ENCODE measurements at places on chromosomes 1 and 21. TPM values are rescaled to one million over a fixed set of nuclear protein-coding genes. Genes with fewer than 3 reads are reported as not detected.

The COL24A1 gene
- polyA plus RNA-seq = 3.8 TPM

The LCE1B gene
- polyA plus RNA-seq = not detected

The CGN gene
- polyA plus RNA-seq = 0.58 TPM

The NT5C1A gene
- polyA plus RNA-seq = 12.8 TPM

The TMEM82 gene
- not detected for polyA plus RNA-seq

- no peak for DNase-seq
Observed at GRCh38 chr1:156480411-156481192, 20.0 kb downstream of the MEF2D start.

- DNase-seq = no peak
Observed at GRCh38 chr1:41564741-41565475, 80.4 kb upstream of the EDN2 start.

DNA sequence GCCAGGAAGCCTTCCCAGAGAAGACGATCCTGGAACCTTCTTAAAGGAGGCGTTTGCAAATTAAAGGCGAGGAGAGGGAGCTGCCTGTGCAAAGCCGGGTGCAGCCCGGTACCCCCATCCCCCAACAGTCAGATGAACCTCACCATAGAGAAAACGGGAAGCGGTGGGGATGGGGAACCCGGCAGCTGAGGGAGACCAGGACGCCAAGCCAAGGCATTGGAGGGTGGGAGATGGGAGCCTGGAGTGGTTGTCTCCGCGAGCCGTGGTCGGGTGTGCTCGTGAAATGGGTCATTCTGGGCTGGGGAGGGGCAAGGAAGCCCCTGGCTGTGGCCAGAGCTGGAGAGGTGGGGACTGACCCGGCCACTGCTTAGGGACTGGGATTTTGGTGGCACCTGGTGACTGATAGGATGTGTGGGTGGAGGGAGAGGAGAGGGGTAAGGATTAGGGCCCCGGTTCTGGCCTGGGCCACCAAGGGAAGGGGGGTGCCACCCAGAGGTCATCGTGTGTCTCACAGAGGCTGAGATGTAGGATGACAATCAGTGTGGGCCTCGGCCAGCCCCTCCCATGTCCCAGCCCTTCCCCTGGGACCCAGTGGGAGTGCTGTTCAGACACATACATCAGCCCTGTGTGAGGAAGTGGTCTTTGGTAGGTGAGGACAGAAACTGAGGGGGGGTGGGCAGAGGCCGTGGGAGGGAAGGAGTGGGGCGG lies 676 bp upstream of the PADI2 start:
- no peak for DNase-seq

DNA sequence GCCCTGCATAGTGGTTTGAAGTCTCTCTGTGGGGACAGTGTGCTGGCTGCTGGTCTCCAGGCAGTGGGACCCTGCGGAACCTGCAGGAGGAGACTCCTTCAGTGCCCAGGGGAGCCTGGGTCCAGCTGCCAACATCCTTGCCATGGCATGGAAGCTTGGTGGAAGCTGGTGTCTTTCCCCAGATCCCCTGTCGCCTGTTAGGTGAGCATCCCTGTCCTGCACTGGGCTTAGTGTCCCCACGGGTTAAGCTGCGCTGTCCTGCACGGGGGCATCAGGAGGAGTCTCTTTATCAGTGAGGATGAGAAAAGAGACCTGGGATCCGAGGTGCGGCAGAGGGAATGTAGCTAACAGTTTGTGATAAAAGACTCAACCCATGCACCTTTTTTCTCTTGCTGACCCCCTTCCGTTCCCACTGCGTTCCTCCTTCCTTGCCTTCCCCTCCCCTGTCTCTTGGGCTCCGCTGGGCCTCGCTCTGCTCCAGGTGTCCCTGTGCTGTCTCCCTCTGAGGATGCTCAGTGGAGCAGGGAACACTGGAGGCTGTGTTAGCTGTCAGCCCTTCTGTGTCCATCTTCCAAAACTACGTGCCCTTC lies 59.3 kb downstream of the SLC37A1 start:
- no peak for DNase-seq

DNA sequence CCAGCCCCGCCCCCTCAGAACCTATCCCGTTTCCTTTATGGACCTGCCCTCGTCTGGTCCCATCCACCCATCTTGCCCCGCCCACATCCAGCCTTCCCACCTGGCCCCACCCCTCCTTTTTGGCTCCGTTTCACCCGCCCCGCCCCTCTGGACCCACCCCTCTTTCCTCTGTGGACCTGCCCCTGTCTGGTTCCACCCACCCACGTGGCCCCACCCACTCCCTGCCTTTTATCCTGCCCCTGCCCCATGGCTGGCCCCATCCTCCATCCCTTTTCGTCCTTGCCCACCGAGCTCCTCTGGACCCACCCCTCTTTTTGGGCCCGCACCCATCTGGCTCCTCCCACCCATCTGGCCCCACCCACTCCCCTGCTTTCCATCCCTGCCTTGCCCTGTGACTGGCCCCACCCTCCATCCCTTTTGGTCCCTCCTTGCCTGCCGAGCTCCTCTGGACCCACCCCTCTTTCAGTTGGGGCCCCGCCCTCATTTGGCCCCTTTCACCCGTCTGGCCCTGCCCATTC lies 177.3 kb downstream of the CAMTA1 start:
- no peak for DNase-seq

- DNase-seq = no peak
Observed at GRCh38 chr1:44135886-44136285, 5.5 kb downstream of the KLF18 start.

- no peak for DNase-seq
Observed at GRCh38 chr1:204455063-204455830, 39.4 kb downstream of the PIK3C2B start.

DNA sequence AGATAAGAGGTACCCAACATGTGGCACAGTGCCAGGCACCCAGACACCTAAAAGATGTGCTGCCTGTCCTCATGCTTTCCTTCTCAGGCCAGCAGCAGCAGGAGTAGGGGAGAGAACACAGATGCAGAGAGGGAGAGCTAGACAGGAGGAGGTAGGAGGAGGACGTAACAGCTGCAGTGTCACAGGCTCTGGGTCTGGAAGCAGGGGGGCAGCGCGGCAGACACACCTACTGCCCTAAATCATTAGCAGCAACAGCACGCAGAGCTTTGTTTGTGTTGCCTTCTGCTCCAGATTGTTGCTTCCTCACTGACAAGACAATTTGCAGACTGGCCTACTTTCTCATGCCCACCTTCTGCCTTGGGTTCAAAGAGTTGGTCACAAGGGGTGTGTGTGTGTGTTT lies 196.7 kb upstream of the DAB1 start:
- DNase-seq = no peak
